ENCODE measurements at places on chromosomes 2 and 18.

DNA sequence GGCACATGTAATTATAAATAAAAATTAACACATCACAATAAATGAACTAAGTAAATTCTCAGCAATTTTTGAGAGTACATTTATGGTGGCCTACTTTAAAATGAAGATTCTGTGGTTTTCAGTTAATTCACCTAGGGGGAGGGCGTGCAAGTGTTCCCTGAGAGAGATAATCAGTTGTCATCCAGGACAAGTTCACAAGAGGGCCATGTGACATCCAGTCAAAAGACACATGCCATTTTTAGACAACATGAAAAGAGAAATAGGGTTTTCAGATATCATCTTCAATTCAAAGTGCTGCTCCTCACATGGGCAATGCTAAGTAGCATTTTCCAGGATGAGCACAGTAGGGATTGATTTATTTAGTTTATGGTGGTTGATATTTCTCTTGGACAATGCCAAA is 393.7 kb downstream of the STK39 start:
- no peak for DNase-seq

GRCh38 chr2:238523158-238524110 is 96.7 kb downstream of the ASB1 start:
- no peak for DNase-seq

DNA sequence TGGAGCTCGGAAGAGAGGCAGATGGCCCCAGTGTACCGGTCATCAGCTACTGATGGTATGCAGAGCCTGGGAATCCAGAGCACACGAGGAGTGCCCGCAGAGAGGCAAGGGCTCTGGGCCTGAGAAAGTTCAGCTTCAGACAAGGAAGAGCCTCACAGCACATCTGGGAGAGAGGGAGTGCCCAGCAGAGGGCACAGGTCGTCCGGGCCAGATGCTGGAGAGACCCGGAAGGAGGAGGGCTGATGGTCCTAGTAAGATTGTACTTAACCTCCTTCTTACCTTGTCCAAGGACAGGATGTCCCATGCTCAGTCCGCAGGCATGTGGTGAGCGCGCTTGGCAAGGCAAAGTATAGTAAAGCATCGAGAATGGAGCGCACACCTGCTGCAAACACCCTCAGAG is 24.4 kb upstream of the CHMP1B start:
- no peak for DNase-seq

DNA sequence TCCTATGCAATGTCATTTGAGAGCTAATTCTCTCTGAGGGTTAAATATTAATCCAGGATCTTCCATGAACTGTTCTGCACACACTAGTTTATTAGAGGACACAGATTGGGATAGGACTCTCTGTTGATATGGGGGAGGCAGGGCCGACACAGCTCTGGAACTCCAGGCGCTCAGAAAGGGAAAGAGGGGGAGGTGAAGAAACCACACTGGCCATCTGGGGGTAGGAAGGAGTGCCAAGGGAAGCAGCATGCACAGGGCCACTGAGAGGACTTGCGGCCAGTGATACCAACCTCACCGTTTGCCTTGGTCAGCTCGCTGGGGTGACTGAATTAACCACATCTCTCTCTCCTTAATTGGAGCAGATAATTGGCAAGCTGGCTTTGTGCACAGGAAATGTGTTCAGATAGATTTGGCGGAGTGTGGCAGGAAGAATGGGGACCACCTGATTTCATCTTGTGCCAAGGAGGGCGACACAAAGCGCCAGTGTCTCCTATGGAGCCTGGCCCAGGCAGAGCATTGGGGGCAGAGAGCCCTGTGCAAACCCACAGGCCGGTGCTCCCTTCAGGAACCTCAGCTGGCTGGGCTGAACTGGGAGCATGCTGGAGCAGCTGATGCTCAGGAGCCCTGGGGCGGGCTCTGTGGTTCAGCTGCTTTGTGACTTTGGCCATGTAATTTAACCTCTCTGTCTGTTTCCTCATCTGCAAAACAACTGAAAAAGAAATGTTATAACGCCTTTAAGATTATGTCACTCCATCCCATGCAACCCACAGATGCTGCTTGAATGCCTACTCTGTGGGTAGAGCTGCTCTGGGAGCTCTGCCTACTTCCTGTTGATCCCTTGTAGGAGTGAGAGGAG is 114.7 kb upstream of the STON1 start:
- no peak for DNase-seq

DNA sequence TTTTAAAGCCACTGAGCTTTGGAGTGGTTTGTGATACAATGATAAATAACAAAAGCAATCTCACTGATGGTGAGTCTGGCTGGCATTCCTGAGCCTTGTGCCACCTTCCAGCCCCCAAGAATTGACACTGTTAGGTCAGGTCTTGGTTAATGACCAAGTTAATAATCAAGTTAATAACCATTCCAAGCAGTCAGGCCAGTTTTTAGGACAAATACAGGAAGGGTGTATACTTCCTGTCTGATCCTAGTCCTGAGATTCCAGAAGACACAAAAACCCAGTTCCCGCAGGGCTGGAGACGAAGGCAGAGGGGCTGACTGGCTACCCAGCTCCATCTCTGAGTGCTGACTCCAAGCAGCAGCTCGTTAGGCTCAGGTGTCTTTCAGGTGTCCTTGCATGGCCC is 74.6 kb upstream of the LAPTM4A start:
- no peak for DNase-seq

GRCh38 chr2:203751685-203752271 is 45.3 kb downstream of the CD28 start:
- no peak for DNase-seq

DNA sequence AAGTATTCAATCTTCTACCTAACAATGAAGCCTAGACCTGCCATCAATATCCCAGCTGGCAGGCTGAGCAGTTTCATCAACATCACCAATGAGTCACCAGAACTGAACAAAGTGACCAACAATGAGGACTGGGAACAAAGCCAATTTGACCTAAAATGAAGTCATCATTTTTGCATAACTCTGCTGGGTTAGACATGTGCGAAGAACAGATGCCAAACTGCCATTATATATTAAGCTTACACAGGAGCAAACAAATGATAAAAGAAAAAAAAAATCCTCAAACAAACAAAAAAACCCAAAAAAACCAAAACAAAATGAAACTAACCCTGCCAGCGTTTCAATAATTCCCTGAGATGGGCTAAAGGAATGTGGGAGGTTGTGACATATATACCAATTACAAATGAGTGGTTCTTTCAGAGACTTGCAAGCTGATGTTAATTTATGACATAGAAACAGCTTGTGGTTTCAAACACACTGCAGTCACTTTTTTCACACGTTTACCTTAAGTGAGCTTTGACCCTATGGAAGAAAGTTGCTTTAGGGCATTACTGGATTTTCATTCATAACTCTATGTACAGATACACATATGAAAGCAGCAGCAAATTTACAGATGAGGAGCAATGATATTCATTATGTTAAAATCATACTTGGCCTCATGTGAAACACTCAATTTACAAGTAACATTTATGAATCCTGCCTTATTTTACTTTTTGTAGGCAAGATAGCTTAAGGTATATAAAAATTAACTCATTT is 56.9 kb upstream of the CCDC141 start:
- DNase-seq = peak; percentile 66

- DNase-seq = no peak
Measured at GRCh38 chr18:49022311-49023161, 71.8 kb upstream of the SMAD7 start.

GRCh38 chr2:111897630-111897923 is 830 bp upstream of the MERTK start:
- no peak for DNase-seq

GRCh38 chr2:115939902-115940301 is 1497.5 kb downstream of the DPP10 start:
- no peak for DNase-seq

- DNase-seq = peak; percentile 87
Measured at GRCh38 chr2:30239308-30239985, 8.1 kb downstream of the LBH start.

- DNase-seq = no peak
Measured at GRCh38 chr18:45284174-45284573, 331.1 kb upstream of the SLC14A2 start.

GRCh38 chr2:37421686-37422085 is 77.3 kb downstream of the QPCT start:
- no peak for DNase-seq

GRCh38 chr2:203871371-203871983 is 3.9 kb downstream of the CTLA4 start:
- DNase-seq = no peak

DNA sequence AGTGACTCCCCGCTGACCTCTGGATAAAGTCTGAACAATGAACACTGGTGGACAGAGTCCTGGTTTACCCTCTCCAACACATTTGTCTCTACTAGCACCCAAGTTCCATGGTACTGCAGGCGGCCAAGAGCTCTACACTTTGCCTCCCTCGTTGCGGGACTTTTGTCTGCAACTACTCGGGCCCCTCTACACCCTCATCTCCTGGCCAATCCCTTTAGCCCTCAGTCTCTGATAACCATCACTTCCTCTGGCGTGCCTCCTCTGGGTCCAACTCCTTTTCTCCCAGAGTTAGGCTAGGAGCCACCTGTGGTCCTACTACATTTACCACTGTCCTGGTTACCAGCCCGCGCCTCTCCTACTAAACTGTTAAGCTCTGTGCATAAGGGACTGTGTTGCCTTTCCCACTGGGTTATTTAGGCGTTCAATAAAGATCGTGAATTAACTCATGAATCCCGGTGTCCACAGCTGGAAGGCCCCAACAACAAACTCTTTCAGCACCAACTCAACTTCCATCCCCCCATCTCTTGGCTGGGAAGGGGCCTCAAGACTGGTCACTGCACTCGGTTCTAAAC is 757 bp downstream of the HDHD2 start:
- no peak for DNase-seq

DNA sequence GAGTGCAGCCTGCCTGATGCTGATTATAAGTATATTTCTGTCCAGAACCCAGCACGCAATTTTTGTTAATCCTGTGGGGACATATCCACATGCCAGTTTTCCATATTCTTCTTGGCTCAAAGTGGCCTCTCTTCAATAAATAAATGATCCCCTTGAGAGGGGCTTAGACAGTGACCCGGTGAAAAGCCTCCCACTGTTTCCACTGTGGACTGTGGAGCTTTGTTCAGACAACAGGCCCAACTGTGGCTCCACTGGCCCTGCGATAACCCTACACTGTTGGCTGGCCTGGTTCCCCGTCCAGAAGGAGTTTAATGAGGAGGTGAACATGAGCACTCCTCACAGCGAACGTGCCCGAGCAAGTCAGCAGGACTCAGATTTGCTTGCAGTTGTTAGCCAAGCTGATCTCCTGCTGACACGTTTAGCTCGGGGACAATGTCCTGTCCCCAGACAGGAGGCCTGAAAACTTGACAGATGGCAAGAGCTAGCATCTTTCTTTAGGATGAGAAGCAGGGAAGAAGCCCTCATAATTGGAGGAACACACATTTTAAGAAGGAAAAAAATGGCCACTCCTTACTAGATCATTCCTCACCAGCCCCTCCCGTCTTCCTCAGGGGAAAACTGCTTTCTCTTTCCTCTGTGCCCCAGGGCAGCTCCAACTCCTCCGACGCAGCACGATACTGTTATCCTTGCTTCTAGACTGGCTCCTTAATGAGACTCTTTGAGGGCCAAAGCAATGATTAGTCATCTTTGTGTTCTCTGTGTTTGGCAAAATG is 20.0 kb upstream of the MTCL1 start:
- no peak for DNase-seq

DNA sequence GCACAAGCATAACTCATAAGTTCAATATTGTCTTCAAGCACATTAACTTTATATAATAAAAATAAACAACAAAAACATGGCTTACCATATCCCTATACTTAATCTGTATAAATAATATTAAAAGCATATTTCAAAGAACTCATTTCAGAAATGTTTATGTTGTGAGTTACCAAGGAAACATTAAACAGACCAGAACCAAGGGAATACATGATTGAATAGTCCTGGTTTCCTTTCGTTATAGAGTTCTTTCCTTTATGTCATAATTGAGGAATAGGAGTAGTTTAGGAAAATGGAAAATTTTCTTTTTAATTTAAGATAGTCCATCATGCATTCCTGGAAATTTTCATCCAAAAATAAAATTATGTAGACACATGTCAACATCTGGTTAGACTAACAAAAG is 343.0 kb downstream of the ERBB4 start:
- no peak for DNase-seq

DNA sequence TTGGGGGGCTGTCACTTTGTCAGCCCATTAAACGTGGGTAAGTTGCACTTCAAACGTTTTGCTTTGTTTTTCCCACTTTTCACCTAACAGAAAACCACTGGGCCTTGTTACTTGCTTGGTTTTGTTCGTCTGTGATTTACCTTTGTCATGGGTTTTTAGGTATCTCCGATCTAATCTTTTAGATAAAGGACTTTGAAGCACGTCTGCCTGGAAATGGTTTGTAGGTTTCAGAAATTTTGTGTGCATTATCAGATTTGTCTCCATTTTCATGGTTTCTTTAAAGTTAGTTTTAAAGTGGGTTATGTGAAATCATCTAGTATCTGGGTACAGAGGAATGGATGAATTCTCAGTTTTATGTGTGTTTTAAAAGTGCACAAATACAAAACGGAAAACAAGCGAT is 6.4 kb downstream of the CTDP1 start:
- no peak for DNase-seq

DNA sequence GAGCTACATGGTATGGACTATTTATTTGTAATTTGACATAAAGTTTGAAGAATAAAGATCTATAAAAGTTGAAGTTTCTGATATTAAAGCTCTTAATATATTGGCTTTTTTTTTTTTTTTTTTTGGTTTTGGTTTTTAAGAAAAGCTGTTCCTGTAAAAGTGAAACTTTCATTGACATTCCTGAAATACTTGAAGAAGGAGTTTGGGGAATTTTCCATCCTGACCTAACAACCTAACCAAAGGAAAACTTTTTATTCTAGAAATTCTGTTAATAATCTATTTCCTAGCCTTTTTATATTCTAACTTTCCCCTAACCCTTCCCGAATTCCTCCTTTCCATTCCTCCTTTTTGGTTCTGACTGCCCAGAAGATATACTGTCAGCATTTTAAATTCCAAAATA is 83.7 kb downstream of the ACSL3 start:
- no peak for DNase-seq

- no peak for DNase-seq
Measured at GRCh38 chr2:229261599-229261998, 9.5 kb downstream of the PID1 start.

- no peak for DNase-seq
Measured at GRCh38 chr2:233051241-233052149, 8.6 kb upstream of the INPP5D start.

- DNase-seq = no peak
Measured at GRCh38 chr2:10350761-10351160, 48.1 kb downstream of the HPCAL1 start.

GRCh38 chr2:41441958-41442357 is 605.9 kb upstream of the PKDCC start:
- no peak for DNase-seq

- DNase-seq = no peak
Measured at GRCh38 chr2:236049981-236050380, 118.2 kb downstream of the GBX2 start.

DNA sequence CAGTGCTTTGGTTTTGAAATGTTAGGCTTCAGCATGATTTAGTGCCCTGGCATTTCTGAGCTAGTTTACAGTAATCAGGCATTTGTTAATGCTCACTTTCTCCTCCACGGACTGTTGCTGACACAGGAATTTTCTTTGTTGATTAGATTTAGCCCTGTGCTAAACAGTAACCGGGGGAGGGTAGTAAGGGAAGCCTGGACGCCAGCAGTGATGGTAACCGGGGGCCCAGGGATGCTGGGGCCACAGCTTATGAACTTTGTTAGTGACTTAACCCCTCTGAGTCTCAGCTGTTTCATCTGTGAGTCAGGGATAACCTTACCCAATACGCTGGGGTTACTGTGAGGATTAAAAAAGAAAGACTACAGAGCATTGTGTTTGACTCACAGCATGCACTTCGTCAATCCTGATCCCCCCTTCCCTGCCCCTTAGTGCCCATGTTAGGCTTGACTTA is 33.5 kb downstream of the KLHL29 start:
- DNase-seq = no peak
